ENCODE measurements at places on chromosomes 7 and 10. TPM values are rescaled to one million over a fixed set of nuclear protein-coding genes. Genes with fewer than 3 reads are reported as not detected.

Gene GRB10
- 24.0 TPM for total RNA-seq

Gene LIPN
- total RNA-seq: not detected

Gene LRMDA
- total RNA-seq: 23.8 TPM

Gene KIAA1217
- total RNA-seq: 99.5 TPM

Gene SFRP4
- 21.8 TPM for total RNA-seq

Gene PWWP2B
- total RNA-seq: 35.4 TPM

DNA sequence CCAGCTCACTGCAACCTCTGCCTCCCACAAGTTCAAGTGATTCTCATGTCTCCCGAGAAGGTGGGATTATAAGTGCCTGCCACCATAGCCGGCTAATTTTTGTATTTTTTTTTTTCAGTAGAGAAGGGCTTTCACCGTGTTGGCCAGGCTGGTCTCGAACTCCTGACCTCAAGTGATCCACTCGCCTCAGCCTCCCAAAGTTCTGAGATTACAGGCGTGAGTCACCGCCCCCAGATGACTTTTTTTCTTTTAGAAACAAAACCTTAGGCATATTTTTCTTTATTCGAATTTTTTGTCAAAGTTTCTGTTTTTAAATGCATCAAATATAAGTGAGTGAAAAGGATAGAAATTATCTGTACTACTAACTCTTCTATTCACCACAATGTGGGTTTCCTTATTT, 113.1 kb downstream of the LRRC4 start:
- DNase-seq: no peak
- H3K4me1 ChIP-seq: no peaks in the 10 kb centered on the region
- H3K36me3 ChIP-seq: no peaks in the 10 kb centered on the region
- no peak overlapping the region for H3K27ac ChIP-seq
- no peaks in the 10 kb centered on the region for H3K27me3 ChIP-seq

GRCh38 chr10:9311702-9312499, 1257.4 kb downstream of the GATA3 start:
- no peak overlapping the region for H3K4me3 ChIP-seq
- DNase-seq: no peak
- no peaks in the 10 kb centered on the region for H3K27me3 ChIP-seq
- no peak overlapping the region for H3K27ac ChIP-seq

DNA sequence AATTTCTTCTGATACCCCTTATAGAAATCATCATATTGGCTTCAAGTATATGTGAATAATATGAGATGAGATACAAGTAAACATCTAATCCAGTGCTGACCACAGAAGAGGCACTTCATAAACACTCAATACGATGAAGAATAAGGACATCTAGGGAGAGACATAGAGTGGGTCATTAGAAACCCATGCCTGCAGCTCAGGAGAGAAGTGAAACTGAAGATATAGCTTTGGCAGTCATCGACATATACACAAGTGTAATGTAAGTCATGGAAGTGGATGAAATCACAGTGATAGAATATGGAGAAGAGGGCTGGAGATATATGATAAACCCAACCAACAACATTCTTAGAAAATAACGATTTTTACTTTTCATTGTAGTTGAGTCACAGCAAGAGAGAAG, 665.0 kb downstream of the PARD3 start:
- no peak overlapping the region for H3K4me3 ChIP-seq
- H3K27me3 ChIP-seq: no peaks in the 10 kb centered on the region
- H3K36me3 ChIP-seq: no peaks in the 10 kb centered on the region
- H3K27ac ChIP-seq: no peak overlapping the region
- DNase-seq: no peak

DNA sequence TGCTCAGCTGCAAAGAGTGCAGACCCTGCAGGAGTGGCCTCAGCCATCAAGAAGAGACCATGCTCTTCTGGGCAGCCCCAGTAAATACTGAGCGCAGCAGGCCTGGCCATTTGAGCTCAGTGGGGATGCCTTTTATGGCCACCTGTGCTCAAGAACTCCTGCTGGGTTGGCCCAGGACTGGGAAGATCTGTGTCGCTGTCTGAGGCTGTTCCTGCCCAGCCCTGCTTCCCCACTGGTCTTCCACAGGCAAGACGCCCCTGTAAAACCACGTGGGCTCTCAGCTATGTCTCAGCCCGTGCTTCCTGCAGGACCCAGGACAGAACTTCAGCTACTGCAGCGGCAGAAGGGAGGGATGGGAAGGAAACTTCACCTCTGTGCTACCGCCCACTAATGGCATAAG, 10.5 kb upstream of the PPIF start:
- peaks cover 29% of the 10 kb centered on the region for H3K4me1 ChIP-seq
- H3K36me3 ChIP-seq: no peaks in the 10 kb centered on the region
- H3K27ac ChIP-seq: peak overlapping the region; percentile 83

- H3K27ac ChIP-seq: no peak overlapping the region
- H3K36me3 ChIP-seq: no peaks in the 10 kb centered on the region
- H3K27me3 ChIP-seq: no peaks in the 10 kb centered on the region
- H3K4me1 ChIP-seq: no peaks in the 10 kb centered on the region
Observed at GRCh38 chr7:147894271-147894670, 696.3 kb upstream of the C7orf33 start.

- no peak overlapping the region for H3K27ac ChIP-seq
- H3K36me3 ChIP-seq: no peaks in the 10 kb centered on the region
- no peak for DNase-seq
- H3K27me3 ChIP-seq: no peaks in the 10 kb centered on the region
- no peaks in the 10 kb centered on the region for H3K4me1 ChIP-seq
Observed at GRCh38 chr7:50956522-50957155, 173.9 kb upstream of the GRB10 start.

DNA sequence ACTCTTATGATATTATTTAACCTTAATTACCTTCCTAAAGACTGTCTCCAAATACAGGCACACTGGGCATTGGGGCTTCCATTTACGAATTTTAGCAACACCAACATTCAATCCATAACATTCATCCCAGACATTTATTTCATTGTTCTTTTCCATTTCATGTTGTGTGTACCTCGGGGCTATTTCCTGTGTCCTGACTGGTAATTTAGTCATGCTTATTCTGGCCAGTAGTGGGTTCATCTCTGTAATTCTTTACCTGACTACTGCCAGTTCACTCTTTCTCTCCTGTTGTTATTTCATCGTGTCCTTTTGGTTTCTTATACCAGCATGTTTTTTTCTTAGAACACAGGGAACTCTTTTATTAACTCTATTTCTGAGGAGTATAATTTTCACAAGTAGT, 225.7 kb downstream of the PLXDC2 start:
- H3K4me1 ChIP-seq: peaks cover 6% of the 10 kb centered on the region
- H3K4me3 ChIP-seq: no peak overlapping the region
- no peak for DNase-seq
- no peaks in the 10 kb centered on the region for H3K27me3 ChIP-seq
- H3K27ac ChIP-seq: no peak overlapping the region

GRCh38 chr10:116490028-116490662, 55.6 kb upstream of the PNLIP start:
- no peak overlapping the region for H3K4me3 ChIP-seq
- H3K27me3 ChIP-seq: no peaks in the 10 kb centered on the region
- no peaks in the 10 kb centered on the region for H3K4me1 ChIP-seq
- H3K36me3 ChIP-seq: no peaks in the 10 kb centered on the region

DNA sequence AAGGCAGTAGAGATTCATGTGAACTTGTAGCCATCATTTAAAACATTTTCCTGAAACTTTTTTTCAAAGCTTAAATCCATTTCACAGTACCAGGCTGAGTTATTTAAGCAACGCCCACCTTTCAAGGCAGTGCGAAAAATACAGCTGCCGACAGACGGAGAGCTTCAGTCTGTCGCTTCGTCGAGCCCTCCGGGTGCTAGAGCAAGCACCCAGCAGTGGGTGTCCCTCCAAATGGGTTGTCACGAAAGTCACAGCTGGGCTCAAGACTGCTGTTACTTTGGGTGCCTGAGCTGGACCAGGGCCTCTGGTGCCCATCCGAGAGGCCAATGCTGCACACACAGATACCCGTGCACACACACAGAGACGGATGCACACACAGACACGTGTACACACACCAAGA, 135.6 kb downstream of the TCERG1L start:
- no peak overlapping the region for H3K4me3 ChIP-seq
- H3K36me3 ChIP-seq: no peaks in the 10 kb centered on the region
- no peaks in the 10 kb centered on the region for H3K27me3 ChIP-seq

GRCh38 chr10:102231357-102232318, 5.5 kb downstream of the ELOVL3 start:
- peaks cover 7% of the 10 kb centered on the region for H3K27me3 ChIP-seq
- H3K4me3 ChIP-seq: peak overlapping the region; percentile 45
- no peak for DNase-seq

DNA sequence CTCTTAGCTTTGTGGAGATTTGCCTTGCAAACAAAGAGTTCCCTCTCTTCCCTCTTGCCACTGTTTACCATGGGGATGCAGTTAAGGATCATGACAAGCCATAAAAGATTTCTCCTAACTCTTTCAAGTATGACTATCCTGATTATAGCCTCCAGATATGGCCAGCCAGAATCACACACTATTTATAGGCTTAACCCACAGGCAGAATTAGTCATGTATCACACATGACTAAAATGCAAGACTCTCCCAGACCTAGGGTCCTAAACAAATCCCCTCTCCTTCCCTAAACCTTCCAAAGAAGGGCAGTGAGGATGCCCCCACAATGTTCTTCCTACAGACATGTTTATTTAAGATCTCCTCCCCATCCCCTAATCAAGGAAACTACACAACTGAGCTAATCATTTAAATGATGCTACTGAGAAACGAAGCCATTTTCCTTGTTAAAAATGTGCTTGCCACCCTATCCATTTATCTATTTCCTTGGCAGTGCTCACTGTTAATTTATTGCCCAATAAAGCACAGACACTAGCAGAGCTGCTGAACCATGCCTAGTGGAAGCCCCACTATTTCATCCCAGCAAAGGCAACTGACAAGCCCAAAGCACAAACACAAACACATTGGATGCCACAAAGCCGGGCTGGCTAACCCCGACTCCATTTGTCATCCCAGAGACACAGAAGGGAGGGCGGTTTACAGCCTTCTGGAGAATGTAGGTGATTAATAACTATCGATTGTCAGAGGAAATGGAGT, 363.4 kb downstream of the KCNMA1 start:
- H3K27me3 ChIP-seq: no peaks in the 10 kb centered on the region
- no peak overlapping the region for H3K4me3 ChIP-seq
- H3K36me3 ChIP-seq: no peaks in the 10 kb centered on the region

Measured in thyroid gland (tissue), 4 donors.